ENCODE measurements at places on chromosomes 2 and 18.

- no peak for DNase-seq
Measured at GRCh38 chr2:148282201-148282600, 261.3 kb downstream of the MBD5 start.

- peak; percentile 90 for DNase-seq
Measured at GRCh38 chr2:118847762-118848172, 319 bp upstream of the EN1 start.

DNA sequence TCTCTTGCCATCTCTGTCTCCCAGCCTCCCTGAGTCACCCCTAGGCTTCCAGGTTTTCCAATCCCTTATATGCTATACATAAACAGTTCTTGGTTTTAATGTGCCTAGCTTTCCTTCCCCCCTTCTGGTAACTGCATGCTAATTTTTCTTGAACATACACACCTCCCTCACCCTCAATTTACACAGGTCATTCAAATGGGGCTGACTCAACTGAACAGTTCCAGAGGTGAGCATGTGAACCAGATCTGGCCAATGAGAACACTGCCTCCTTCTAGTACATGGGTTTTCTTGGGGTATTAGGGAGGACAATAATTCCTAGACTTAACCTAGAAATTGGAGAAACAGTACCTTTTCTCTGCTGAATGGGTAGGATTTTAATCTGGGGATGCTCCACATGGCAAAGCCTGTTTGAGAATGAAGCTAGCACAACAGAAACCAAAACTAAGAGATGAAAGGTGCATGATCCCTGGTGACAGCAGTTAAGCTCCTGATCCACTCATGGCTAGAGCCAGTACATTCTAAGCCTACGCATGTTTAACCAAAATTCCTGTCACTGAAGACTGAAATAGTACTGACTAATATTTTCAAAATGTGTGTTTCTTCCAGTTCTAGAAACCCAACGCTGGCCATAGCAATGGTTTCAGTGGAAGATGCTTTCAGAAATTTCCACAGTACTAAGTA is 11.8 kb downstream of the SLC25A12 start:
- no peak for DNase-seq

- DNase-seq, result no peak
Measured at GRCh38 chr2:218259099-218259961, 1.5 kb upstream of the GPBAR1 start.

DNA sequence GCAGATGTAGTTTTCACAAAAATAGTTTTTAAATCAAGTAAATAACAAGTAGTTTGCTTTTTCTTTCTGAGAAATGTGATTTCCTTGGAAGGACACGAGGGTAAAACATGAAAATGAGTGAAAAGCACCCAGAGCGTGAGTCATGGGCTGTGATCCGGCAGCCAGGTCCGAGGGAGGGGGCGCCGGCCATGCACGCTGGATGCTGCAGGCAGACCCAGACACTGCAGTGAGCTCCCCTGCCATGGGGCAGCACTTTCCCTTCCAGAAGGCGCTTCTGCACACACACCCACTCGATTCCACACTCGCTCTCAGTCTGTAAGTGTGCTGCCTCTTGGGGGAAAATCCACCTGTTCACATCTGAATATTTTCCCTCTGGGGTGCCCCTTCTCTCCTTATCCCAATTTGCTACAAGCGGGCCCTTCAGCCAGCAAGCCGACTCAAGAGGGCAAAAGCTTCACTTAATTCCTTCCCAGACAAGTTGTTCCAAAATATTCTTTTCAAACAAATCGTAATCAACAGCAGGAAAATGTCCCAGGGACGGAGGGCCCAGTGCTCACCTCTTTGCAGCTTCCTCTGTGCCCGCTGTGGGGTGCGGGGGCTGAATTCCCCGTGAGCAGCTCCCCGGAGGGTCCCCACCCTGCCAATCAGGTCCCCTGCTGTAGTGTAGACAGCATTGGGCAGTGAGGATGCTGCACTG is 87.0 kb upstream of the ID2 start:
- DNase-seq, result no peak

GRCh38 chr2:158966312-158966711 is 2.1 kb upstream of the TANC1 start:
- no peak for DNase-seq

DNA sequence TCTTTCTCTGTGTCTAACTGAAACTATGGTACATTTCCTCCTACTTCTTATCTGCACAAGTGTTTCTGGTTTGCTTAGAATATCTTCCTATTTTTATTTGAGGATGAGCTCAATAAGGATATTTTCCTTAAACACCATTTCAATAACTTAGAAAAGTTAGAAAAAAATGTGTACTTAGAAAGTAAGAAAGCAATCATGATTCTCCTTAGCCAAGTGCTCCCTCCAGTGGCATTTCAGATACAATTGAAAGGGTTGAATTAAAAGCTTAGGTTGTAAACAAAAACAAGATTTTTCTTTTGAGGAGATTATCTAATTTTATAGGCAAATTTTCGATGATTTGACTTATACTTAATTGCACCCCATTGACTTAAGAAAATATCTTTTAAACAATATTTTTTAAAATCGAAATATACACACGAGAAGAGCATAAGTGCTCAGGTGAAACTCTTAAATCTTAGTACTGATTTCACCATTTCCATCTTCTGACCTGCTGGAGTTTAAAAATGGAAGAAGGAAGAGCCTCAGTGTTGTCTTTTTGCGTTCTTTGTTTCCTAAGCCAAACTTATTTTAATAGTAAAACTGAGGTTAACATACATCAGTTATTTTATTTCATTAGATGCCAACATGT is 26.9 kb downstream of the C18orf63 start:
- DNase-seq, result peak; percentile 11

DNA sequence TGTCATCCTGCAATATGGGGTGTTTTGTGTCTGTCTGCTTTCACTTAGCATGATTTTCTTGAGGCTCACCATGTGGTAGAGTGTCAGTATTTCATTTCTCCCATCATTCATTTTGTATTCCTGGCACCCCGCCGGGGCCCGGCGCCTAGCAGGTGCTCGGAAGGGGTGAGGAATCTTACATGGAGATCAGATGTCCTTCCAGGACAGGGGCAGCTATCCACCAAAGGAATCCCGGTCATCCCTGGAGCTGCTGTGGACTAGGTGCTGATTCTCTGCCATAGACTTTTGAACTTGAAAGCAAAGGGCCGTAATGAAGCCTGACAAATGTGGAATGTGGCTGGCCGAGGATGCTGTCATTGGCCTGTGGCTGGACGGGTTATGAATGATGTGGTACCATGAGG is 2.4 kb downstream of the PRELID3A start:
- DNase-seq, result no peak

DNA sequence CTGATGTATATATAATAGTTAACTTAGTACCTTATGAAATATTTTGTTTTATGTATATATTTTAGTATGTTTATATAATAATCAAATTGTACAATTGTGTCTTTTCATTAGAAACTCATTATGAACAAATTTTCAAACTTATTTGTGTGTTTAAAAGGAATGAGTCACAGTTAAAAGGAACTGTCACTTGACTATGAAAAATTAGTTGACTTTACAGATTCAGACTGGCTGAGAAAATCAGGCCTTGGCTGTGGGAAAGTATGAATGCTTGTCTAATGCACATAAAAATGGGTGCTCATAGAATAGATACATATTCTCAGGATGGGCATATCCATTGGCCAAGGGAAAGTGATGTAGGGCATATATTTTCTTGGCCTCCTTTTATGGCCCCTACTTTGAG is 576.8 kb downstream of the SATB2 start:
- DNase-seq, result no peak

DNA sequence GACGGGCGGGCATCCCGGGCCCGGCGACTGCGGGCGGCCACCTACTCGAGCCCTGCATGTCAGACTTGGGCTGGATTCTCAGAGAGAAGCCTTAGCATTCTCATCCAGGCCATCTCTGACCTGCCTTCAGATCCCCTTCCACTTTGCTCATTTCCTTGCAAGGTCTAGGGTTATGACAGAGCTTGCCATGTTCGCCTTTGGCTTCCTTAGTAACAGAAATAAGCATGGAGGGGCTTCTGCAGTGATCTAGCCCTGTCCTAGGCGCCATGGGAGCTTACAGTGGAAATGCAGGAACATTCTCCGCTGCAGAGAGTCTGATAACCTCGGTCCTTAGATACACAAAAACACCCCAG is 632 bp upstream of the ACVR1 start:
- DNase-seq, result peak; percentile 54

DNA sequence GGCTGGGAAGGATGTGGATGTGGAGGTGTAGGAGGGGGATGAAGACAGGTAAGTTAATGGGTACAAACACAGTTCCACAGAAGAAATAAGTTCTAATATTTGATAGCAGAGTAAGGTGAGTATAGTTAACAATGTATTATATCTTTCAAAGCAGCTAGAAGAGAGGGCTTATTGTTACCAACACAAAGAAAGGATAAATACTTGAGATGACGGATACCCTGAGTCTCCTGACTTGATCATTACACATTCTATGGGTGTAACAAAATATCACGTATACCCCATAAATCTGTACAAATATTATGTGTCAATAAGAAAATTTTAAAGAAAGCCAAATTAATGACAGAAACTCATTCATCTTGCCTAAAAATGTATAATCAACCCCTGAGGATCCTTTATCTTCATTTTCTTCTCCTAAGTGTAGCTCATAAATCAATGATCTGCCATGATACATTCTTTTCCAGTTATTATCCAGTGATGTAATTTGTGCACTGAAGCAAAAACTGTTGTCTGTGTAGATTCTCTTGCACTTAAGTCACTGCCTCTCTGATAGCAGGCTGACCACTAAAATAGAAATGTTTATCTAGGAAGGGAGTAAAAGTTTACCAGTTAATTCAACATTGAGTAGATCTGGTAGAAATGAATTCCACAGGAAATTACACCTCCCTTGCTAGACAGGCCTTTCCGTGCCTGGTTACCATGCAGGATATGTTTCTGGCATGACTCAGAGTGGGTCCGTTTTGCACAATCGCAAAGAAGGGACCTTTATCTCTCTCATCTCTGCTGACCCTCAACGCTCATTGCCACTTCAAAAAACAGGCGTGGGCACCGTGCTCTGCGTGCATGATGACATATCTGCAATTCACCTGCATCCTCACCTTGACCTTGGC is 249.7 kb upstream of the NCKAP5 start:
- no peak for DNase-seq
